ENCODE measurements at places on chromosomes 4 and X.
A peak's percentile ranks its signal among the peaks of the same experiment; 100 is the strongest.

GRCh38 chr4:138805736-138806135, 209.8 kb upstream of the NOCT start:
- no peak for DNase-seq

DNA sequence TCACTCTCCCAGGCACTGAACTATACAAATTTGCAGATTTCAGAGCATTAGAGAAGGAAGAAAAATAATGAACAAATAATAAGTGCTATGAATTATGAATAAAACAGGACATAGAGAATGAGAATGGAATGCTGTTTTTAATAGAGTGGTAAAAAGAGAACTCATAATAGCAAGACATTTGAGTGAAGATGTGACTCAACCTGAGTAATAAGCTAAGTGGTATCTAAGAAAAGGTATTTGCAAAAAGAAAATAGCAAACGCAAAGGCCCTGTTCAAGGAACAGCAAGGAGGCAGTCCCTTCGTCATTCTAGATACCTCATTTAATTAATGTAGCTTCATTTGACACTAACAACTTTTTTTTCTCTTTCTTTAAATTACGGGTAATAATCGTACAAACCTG, 1910.0 kb upstream of the TENM3 start:
- DNase-seq, result no peak

GRCh38 chrX:97605271-97605670, 721.6 kb downstream of the RPA4 start:
- no peak for DNase-seq

- DNase-seq, result no peak
Measured at GRCh38 chr4:83732114-83732635, 196.3 kb downstream of the GPAT3 start.

- DNase-seq, result no peak
Measured at GRCh38 chr4:57504139-57504538, 394.0 kb upstream of the IGFBP7 start.

DNA sequence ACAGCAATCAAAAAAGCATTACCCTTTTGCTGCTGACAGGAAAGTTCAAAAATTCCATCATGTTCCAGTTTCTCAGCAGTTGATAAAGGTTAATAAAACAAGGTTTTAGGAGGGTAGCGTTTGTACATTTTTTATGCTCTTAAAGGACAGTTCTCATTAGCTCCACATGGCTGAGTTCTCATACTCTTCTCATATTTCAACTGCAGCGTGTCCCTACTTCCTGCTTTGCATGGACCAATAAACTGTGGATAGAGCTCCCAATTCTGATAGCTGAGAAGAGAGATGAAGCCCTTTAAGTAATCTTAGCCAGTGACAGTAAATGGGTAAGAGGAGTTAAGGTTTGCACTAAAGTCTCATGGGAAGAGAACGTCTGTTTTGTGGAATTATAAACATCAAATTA, 53.5 kb downstream of the SPANXA2 start:
- no peak for DNase-seq

GRCh38 chrX:9188117-9188516, 154.2 kb upstream of the FAM9B start:
- no peak for DNase-seq

- DNase-seq, result peak; percentile 8
Measured at GRCh38 chr4:44447563-44448504, 775 bp downstream of the KCTD8 start.

DNA sequence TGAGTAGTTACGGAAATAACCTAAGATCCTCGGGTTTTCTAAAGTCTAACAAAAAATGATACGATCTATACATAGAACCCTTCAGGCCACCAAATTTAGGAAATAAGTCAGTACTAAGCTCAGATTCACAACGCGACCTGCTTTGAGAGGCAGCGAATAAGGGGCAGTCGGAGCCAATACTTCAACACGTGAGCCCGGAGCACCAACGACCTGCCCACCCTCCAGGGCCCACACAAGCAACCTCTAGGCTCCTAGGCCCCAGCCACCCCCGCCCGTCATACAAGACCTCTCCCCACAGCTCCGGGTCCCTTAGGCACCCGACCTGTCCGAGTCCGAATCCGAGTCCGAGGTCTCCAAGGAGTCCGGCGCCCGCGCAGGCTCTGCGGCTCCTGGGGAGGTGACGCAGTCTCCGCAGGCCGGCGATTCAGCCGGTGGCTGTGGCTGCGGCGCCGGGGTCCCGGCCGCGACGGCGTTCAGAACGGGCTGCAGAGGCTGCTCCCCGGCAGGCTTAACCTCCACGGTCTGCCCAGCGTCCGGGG, 580 bp downstream of the NAF1 start:
- DNase-seq, result peak; percentile 67

GRCh38 chr4:23911675-23912455, 22.0 kb upstream of the PPARGC1A start:
- no peak for DNase-seq

GRCh38 chr4:144589512-144589911, 56.4 kb upstream of the HHIP start:
- no peak for DNase-seq
